ENCODE measurements at places on chromosomes 3 and 15. TPM values are rescaled to one million over a fixed set of nuclear protein-coding genes. Genes with fewer than 3 reads are reported as not detected.

Gene PLA2G4E
- total RNA-seq = not detected

Gene ONECUT1
- total RNA-seq = not detected

Gene ANKRD34C
- total RNA-seq = not detected

Gene PLCH1
- total RNA-seq = 0.33 TPM

Gene LTK
- total RNA-seq = not detected

Gene CLDN18
- not detected for total RNA-seq

Gene THUMPD3
- 22.2 TPM for total RNA-seq

Gene PIGZ
- total RNA-seq = 6.2 TPM
